ENCODE measurements at places on chromosomes 3 and 15. TPM values are rescaled to one million over a fixed set of nuclear protein-coding genes. Genes with fewer than 3 reads are reported as not detected.
A peak's percentile ranks its signal among the peaks of the same experiment; 100 is the strongest.

- peak; percentile 67 for DNase-seq
- H3K27me3 ChIP-seq: no peaks in the 10 kb centered on the region
- H3K27ac ChIP-seq: peak overlapping the region; percentile 86
These were observed 30.7 kb upstream of the CLRN1 start for GRCh38 chr3:151003029-151003767.

- peaks cover 76% of the 10 kb centered on the region for H3K36me3 ChIP-seq
- H3K27ac ChIP-seq: no peak overlapping the region
- no peak overlapping the region for H3K4me3 ChIP-seq
- no peak for DNase-seq
- no peaks in the 10 kb centered on the region for H3K27me3 ChIP-seq
These were observed 66.3 kb upstream of the ACAD9 start for GRCh38 chr3:128813097-128813496.

GRCh38 chr3:4231041-4231440 is 72.1 kb upstream of the SETMAR start:
- H3K36me3 ChIP-seq: no peaks in the 10 kb centered on the region
- H3K4me3 ChIP-seq: no peak overlapping the region
- H3K4me1 ChIP-seq: no peaks in the 10 kb centered on the region
- H3K27ac ChIP-seq: no peak overlapping the region

DNA sequence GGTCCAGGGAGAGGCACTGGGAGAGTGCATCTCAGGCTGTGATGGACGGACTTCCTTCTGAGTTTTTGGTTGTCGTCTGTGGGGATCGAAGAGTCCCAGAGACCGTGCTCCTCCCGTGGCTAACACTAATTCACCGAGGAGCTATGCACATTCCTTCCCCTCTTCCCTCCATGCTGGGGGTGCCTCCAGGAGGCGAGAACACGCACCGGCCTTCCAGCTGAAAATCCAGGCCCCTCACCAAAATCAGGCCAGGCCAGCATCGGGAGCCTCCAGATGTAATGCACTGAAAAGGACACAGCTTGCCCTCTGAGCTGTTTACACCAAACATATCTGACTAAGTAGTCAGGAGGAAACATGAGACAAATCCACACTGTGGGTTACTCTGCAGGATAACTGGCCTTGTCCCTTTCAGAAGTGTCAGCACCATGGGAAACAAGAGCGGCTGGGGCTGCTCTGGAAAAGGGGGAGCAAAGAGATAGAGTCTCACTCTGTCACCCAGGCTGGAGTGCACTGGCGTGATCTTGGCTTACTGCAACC is 5.5 kb downstream of the RNU5B-1 start:
- no peak for DNase-seq
- no peak overlapping the region for H3K4me3 ChIP-seq
- no peak overlapping the region for H3K27ac ChIP-seq
- H3K4me1 ChIP-seq: peaks cover 7% of the 10 kb centered on the region

Gene RAD51
- 8.1 TPM for polyA plus RNA-seq

Gene COL6A5
- 2.2 TPM for polyA plus RNA-seq

Measured in large intestine (tissue), 12 donors.